Stimulated activated CD8-positive, alpha-beta memory T cell treated with anti-CD3 and anti-CD28 coated beads, Interleukin-2, amount 100 ng/mL, for 1 hour (primary cell): ENCODE measurements at places on chromosomes 7 and 10.
A peak's percentile ranks its signal among the peaks of the same experiment; 100 is the strongest.

DNA sequence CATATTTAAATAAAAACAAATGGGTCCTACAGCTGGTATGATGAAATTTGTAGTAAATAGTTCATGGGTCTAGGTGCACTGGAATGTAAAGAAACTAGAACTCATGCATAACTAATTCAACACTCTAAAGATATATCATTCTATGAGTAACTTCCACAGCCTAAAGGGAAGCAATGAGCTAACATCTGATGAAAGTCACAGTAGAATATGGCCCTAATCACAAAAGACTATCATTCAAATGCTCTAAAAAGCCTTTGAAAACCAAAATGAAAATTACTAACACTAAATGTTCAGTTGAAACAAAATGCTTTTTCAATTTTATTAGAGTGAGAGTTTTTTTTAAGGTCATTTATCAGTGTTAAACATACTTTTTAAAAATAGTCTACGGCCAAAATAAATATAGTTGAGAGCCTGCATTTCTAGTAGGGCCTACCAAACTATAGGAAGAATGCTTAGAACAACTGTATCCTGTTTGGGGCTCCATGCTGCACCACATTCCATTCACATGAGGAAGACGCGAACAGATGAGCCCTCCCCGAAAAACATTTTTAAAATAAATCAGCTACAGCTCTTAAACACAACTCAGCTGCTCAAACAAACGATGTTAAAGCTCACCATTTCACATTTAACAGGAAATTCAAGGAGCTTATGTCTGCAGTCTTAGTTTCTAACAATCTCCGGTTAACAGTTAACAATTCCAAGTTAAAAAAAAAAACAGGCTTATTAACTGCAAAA lies 134.5 kb downstream of the NRBF2 start:
- no peak for DNase-seq

DNA sequence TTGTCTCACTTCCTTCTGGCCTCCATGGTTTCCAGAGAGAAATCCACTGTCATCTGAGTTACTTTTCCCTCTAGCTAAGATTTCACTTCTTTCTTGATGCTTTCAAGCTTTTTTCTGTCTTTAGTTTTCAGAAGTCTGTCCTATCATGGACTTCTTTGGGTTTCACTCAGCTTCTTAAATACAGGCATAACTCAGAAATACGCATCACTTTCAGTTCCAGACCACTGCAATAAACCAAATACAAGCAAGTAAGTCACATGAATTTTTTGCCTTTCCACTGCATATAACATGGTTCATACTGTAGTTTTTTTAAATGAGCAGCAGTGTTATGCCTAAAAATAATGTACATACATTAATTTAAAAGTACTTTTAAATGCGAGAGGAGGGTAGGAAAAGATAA lies 48.7 kb downstream of the STK17A start:
- no peak for DNase-seq

- no peak for DNase-seq
Measured at GRCh38 chr7:28847681-28848080, 110.4 kb downstream of the TRIL start.

GRCh38 chr10:50918529-50918928 lies 33.1 kb upstream of the A1CF start:
- no peak for DNase-seq

DNA sequence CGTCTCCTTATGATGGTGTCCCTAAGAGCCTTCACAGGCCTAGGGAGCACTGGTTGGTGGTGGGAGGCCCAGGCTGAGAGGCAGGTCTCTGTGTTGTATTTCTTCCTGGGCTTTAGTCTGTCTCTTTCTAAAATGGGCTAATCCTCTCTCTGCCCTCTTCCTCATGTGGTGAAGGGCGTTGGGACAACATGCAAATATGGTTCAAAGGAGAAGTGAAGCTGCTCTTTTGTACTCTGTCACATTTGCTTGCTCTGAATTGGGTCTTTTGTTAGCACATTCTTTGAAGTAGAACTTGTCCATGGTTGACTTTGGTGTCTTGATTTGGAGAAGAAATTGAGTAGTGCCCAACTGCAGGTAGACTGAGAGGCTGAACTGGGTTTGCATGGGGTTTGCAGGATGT lies 814 bp downstream of the HK1 start:
- DNase-seq = no peak

GRCh38 chr7:50826371-50827172 lies 43.9 kb upstream of the GRB10 start:
- no peak for DNase-seq

- DNase-seq = no peak
Measured at GRCh38 chr7:139753081-139753692, 24.6 kb downstream of the HIPK2 start.

DNA sequence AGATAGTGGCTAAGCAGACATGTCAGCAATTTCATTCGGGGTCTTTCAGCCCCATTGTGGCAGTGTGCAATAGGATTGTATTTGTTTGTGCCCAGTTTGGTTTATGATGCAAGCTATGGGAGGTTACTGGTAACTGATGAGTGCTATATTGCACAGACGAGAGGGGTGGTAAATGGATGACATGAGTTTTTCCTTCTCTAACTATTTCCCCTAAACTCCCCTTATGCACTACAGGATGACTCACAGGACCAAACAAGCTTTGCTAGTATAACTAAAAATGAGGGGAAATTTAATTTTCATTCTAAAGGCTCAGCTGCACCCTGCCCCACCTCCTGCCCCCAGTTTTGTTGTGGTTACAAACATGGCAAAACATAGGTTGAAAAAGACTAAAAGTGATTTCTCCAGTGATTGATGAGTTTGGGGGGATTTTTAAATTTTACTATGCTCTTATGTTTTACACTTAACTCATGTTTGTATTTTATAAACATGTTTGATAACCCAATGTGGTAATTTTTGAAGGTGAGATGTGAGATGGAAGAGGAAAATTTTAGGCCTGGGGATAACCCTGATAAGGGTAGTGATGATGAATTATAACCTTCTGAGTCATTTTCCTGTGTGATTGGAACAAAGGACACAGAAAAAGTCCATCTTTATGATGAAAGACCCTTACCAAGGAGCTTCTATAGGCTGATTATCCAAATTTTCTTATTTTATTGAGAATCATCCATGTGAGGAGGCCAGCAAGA lies 60.8 kb upstream of the NAMPT start:
- DNase-seq = peak; percentile 30

DNA sequence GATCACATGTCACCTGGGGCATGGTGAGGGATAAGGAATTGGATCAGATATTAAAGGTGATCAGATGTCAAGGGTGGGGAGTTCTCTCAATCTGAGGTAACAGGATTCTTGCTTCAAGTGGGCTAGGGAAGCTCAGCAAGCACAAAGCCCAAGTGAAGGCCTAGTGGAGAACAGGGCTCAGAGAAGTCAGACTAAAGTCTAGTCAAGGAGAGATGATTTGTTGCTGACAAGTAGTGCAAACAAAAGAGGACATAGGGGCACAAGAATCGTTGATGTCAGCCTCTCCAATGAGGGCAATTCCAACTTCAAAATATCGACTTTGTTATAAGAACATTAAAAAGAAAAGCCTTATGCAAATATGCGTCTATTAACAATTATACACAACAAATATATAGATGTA lies 852.8 kb upstream of the CELF2 start:
- DNase-seq = no peak

- no peak for DNase-seq
Measured at GRCh38 chr10:71736570-71736952, 17.0 kb upstream of the C10orf105 start.

GRCh38 chr7:148337246-148337965 lies 253.2 kb upstream of the C7orf33 start:
- DNase-seq = no peak

GRCh38 chr10:92826061-92826460 lies 22.3 kb upstream of the EXOC6 start:
- DNase-seq = no peak

DNA sequence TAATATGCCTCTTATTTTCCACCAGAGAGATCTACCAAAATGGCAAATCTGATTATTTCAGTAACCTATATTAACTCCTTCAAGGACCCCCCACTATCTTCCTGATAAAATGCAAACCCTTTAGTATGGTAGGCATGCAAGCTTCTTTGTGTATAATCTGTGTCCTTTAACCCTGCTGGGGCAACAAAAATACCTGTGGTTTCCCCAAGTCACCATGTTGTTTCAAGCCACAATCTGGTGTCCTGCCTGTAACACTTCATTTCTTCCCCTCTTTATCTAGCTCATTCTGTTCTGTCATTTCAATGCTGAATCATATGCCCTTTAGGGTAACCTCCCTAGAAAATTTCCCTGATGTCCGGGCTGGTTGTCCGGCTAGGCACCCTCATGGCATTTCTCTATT lies 5.3 kb downstream of the CALCR start:
- DNase-seq = no peak

DNA sequence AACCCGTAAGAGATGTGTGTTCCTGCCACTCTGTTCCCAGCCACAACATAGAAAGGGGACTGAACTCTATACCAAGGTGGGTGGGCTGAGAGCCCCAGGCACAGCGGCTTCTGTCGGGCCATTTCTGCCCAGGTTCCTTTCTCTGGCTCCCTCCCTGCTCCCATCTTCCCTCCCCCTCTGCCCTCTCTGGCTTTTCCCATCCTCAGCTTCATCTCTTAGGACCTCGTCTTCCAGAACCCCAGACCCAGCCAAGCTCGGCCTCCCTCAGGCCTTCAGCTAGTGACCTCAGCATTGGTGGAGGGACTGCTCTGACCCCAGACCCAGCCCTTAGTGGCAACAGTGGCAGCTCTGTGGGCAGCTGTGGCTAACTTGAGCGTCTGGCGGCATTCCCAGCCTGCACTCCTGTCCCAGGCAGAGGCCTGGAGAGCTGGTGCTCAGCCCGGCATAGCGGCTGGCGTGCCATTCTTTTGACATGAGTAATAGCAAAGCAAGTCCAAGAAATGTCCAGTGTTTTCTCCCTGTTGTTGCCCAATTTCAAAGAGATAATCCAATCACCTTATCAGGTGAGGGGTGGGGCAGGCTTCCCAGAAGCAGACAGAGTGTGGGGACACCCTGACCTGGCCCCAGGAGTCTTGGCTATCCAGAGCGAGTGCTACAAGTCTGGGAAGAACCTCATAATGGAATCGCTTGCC lies 15.9 kb downstream of the PTPRE start:
- no peak for DNase-seq

DNA sequence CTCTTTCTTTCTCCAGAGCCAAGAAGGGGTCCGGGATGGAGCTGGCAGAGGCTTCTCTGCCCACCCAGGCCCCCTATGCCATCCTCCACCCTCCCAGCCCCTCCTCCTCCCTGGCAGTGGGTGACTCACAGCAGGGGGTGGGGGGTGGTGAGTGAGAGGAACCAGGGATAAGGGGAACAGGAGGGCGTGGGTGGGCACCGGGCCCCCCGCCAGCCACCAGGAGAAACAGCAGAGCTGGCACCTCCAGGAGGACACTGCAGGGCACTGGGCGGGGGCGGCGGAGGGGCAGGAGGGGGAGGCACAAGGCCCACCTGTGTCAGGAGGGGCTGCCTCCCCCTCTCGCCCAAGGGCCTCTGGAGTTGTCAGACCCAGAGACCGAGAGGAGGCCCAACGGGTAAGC lies 56.0 kb downstream of the CAMK2B start:
- DNase-seq = no peak

GRCh38 chr10:72274730-72275350 lies 1.1 kb downstream of the DDIT4 start:
- DNase-seq = peak; percentile 45

- DNase-seq = no peak
Measured at GRCh38 chr10:109205929-109206585, 717.3 kb downstream of the XPNPEP1 start.

DNA sequence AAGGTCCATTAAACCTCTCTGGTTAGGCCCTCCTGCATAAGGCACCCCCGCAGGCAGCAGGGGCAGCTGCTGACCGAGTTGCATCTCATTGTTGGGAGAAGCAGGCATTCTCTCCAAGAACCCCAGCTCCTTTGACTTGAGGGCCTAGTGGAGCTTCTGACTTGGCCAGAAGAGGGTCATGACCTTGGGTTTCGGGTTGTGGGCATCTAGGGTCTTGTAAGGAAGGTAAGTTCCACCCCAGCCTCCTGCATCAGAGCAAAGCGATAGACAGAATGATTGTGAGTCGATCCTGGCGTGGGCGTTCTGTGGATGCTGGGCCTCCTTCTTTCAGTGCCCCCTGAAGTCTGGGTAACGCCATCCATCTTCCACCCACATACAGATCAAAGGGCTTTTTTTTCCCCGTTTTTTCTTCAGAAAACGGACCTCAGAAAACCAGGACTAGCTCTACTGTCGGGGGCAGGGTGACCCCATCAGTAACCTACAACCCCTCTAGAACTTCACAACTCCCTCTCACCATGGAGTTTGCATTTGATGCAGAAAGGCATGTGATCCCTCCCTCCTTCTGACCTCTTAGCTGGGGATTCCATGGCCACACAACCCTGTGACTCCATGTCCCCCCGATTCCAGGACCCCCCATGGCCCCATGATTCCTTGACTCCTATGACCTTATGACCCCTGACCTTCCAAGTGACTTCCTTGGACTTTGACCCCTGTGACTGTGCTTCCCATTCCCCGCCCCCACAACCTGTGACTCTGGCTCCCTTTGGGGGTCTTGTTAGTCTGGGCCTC lies 3.0 kb downstream of the SEMA4G start:
- no peak for DNase-seq

- DNase-seq = no peak
Measured at GRCh38 chr10:115023715-115024114, 69.5 kb upstream of the ATRNL1 start.

DNA sequence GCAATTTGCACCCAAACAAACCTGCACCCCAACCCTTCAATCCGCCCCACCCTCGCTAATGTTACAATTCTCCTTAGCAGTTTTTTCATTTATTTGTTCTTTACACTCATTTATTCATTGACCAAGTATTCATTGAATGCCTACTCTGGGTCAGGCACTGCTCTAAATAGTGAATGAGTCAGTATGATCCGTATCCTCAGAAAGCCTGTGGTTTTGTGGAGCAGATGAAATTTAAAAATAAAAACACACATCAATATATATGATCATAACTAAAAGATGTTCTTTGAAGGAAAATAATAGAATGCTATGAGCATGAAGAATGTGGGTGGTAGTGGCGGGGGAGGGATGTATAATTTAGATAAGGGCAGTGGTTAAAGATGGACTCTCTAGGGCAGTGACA lies 13.3 kb downstream of the IFIT5 start:
- no peak for DNase-seq

- no peak for DNase-seq
Measured at GRCh38 chr10:12393831-12394230, 44.5 kb downstream of the CAMK1D start.

GRCh38 chr7:80440883-80441282 lies 71.0 kb downstream of the GNAT3 start:
- no peak for DNase-seq

DNA sequence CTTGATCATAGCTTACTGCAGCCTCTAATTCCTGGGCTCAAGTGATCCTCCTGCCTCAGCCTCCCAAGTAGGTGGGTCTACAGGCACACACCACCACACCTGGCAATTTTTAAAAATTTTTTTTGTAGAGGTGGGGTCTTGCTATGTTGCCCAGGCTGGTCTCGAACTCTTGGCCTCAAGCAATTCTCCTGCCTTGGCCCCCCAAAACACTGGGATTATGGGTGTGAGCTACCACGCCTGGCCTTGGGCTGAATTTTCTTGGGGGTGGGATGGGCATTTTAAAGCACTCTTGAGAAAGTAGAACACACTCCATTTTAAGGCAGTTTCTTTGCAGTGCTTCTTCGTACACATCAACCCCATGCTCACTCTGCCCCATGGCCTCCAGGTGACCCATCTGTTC lies 28.7 kb downstream of the TBXAS1 start:
- no peak for DNase-seq
